ENCODE measurements at places on chromosomes 6 and 20. TPM values are rescaled to one million over a fixed set of nuclear protein-coding genes. Genes with fewer than 3 reads are reported as not detected.
A peak's percentile ranks its signal among the peaks of the same experiment; 100 is the strongest.

TNF gene
- total RNA-seq = 0.66 TPM

LY6G6C gene
- total RNA-seq = not detected

BMP7 gene
- 0.52 TPM for total RNA-seq

TOX2 gene
- 17.2 TPM for total RNA-seq

PNPLA1 gene
- total RNA-seq = not detected

SMOC2 gene
- total RNA-seq = 203 TPM

MMP24 gene
- total RNA-seq = 0.52 TPM

DNA sequence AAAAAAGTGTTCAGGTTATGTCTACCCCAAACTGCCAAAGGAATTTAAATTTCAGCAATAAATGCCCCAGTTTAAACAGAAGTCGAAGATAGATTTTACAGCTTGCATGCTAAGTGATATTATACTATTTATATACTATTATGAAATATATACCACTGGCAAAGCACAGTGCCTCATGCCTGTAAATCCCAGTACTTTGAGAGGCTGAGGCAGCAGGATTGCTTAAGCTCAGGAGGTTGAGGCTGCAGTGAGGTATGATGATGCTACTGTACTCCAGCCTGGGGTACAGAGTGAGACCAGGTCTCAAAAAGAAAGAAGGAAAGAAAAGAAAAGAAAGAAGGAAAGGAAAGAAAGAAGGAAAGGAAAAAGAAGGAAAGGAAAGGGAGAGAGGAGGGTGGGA, 102.1 kb downstream of the MTFR2 start:
- DNase-seq = no peak

DNA sequence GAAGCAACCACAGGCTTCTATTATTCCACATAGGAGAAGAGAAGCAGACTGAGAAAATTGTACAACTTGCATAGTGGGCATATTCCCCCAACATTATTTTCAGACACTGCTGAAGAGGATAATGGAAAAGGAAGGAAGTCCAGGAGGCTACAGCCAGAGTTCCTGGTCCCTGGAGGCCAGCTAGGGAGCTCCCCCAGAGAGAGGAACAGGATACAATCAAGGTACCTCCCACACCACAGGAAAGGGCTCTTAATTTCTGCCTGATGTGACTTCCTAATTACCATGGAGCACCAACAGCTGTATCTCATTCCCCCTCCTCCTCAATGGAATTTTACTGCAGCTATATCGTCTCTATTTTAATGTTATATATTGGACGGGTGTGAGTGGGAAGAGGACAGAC, 594.3 kb upstream of the NRSN1 start:
- DNase-seq = no peak

DNA sequence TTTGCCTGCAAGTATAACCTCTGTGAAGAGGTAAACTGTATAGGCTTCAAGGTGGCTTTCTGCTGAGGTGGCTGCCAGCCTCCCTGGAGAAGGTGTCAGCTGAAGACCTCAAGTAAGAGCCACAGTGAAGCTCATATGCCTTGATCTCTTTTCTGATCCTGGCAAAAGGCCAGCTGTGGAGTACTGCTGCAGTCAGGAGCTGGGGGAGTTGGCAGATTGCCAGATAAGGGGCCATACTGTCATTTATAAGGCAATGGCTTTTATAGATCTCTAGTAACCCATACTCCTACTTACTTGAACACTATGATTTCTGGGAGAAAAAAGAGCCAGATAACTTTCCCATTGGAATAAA, 8.8 kb upstream of the CEP85L start:
- DNase-seq = no peak

- DNase-seq = no peak
Measured at GRCh38 chr6:100202417-100203194, 208.6 kb upstream of the MCHR2 start.

GRCh38 chr20:16317445-16318362, 255.5 kb downstream of the KIF16B start:
- DNase-seq = no peak

- no peak for DNase-seq
Measured at GRCh38 chr6:127581576-127581975, 4.6 kb downstream of the C6orf58 start.

GRCh38 chr6:152669895-152670294, 27.8 kb upstream of the MYCT1 start:
- DNase-seq = no peak

GRCh38 chr6:9851541-9852380, 563.1 kb downstream of the TFAP2A start:
- DNase-seq = no peak

GRCh38 chr20:23753589-23753988, 2.9 kb upstream of the CST1 start:
- DNase-seq = no peak

GRCh38 chr6:114713690-114714089, 370.9 kb upstream of the HS3ST5 start:
- DNase-seq = no peak

DNA sequence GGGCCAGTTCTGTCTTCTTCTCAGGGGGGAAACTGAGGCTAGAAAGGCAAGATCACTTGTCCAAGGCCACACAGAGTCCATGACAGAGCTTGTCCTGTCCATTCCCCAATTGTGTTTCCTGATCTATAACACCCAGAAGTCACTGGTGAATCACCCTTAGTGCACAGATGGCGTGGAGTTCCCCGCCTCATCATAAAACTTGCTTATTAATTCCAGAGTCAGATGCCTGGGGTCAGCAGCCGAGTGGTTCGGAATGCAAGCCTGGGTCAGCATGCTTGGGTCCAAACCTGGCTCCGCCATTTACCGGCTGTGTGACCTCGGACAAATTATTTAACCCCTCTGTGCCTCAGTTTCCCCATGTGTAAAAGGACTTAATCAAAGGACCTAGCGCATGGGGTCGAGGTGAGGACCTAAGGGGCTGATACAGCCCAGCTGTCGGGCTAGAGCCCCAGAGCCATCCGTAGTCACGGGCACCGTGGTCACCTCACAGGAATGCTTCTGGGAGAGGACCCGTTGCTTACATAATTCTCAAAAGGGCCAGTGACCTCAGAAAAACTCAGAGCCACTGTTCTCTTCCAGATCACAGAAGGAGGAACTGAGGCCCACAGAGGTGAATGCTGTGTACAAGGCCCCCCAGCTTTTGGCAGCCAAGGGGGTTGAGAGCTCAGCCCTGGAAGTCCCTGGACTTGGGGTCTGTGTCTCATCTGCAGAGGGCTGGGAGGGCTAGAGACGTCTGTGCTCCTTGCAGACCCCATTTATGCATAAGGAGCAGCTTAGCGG, 1.4 kb upstream of the ZBP1 start:
- peak; percentile 23 for DNase-seq

GRCh38 chr6:42103216-42103615, 39.2 kb downstream of the C6orf132 start:
- no peak for DNase-seq

DNA sequence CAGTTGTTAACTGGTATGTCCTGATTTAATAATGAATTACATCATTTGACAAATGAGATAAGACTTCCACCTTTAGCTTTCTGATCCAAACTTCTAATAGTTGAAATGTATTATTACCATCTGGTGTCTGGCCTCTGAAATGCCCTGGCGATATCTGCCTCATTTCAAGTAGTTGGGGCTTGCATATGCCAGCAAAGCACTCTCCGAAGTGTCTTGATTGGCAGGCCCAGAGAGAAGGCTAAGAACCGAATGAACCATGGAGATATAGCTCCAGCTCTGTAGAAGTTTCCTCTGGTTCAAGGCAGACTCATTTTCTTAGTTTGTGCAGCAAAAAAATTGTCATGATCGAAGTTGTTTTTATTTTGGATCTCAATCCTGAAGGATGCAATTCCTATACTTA, 13.4 kb upstream of the HIVEP2 start:
- DNase-seq = no peak

DNA sequence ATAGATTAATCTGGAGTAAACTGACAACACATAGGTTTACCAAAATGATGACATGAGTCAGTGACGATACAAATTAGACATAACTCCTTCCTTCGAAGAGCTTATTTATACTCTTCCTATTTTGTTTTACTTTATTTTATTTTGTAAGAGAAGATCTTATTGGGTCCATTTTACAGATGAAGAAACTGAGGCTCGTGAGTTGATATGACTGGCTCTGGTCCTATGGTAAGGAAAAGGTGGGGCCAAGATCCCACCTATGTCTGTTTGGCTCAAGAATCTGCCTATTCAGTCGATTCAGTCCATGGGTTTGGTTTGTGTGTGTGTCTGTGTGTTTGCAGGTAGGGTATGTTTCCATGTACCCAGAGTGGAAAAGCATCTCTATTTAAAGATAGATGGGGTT, 8.4 kb upstream of the R3HDML start:
- DNase-seq = no peak

DNA sequence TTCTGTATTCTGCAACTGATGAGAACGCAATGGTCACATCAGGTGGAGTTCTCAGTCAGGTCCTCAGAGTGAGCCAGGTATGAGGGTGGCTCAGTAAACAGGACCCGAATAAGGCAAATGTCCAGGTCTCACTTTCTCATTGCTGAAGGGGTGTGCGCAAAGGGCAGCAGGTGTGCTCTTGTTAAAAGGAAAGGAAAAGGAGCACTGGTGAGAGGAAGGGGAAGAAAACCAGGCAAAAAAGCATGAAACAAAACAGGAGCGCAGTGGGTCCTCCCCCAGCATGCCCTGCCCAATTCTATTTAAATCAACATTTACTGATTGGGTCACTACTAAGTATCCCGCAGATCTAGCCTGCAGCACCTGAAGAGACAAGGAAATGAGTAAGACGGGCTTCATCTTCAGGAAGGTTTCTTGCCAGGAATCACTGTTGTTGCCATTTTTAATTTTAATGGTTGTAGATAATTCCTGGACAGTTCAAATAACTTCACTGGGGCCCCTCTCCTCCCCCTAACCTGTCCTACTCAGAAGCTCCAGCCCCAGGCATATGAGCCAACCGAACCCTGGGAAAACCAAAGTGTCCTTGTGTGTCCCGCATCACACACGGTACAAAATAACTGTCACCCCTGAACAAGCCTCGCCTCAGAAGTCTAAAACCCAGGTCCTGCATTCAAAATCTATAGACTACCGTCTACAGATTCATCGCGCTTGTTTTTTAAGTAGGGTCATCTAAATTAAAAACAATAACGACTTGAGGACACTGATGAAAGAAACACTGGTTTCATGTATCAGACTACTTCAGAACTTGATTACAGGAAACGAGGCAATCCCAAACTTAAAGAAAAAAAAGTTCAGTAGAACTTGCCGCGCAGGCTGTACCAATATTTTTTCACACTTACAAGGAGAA, 980 bp downstream of the MBOAT1 start:
- DNase-seq = no peak

GRCh38 chr6:10852361-10852960, 14.1 kb upstream of the MAK start:
- DNase-seq = no peak

GRCh38 chr20:11799281-11799684, 118.4 kb upstream of the BTBD3 start:
- DNase-seq = no peak

GRCh38 chr6:158907931-158908330, 88.8 kb upstream of the EZR start:
- no peak for DNase-seq

All from aorta (tissue), 5 donors.